Esophagus squamous epithelium (tissue), 5 donors: ENCODE measurements at places on chromosomes 5 and 9.

GRCh38 chr5:157446412-157446935 lies 13.5 kb upstream of the NIPAL4 start:
- no peak for DNase-seq
- no peaks in the 10 kb centered on the region for H3K27me3 ChIP-seq
- H3K4me3 ChIP-seq: no peak overlapping the region
- no peaks in the 10 kb centered on the region for H3K36me3 ChIP-seq

DNA sequence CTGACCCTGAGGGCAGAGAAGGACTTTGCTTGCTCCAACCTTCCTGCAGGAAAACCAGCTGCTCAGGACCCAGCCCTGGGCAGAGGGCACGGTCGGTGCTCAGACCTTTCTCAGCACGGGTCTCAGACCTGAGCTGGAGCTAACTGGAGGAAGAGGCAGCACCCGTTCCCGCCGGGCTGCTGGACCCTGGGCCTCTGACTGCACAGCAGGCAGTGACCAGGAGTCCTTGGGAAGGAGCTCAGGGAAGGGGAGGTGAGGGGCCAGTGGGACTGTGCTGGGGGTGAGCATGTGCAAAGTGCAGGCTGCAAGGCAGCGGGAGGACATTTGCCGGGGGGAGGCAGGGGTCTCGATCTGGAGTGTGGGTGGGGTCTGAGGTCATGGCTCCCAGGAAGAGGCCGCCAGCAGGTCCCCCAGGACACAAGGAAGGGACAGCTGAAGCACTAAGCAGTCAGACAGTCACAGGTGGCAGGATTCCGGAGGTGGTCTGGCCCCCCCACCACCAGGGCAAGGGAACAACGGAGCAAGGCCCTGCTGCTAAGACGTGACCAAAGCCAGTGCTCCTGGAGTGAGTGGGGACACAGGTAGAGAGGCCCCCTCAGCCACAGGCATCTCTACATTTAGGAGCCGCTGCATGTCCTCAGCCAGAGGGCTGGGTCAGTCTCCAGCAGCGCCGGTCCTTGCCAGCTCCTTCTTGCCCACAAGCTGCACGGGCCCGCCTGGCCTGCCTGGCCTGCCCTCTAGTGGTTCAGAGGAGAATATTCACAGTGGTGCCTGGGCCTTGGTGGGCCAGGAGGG lies 4.8 kb upstream of the DPM2 start:
- H3K4me1 ChIP-seq: peaks cover 10% of the 10 kb centered on the region
- no peak for DNase-seq
- H3K4me3 ChIP-seq: no peak overlapping the region
- H3K36me3 ChIP-seq: peaks cover 29% of the 10 kb centered on the region
- no peaks in the 10 kb centered on the region for H3K27me3 ChIP-seq

DNA sequence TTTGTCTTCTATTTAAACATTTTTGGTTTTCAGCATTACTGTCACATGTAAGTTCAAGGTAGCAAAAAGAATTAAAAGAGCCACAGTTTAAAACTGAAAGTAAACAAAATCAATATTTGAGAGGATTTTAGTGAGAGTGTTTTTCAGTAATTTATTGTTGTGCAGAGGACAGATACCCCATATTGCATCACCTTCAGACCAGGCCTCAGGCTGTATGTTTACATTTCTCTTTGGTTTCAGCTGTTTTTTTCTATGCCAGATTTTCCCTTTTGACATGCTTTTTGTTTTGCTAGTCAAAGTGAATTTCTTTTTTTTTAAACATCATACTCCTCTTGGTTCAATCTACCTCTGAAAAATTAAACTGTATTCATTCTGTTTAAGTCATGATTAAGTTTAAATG lies 47.2 kb downstream of the MAST4 start:
- no peak for DNase-seq
- H3K36me3 ChIP-seq: no peaks in the 10 kb centered on the region
- H3K27me3 ChIP-seq: no peaks in the 10 kb centered on the region
- no peaks in the 10 kb centered on the region for H3K4me1 ChIP-seq
- no peak overlapping the region for H3K4me3 ChIP-seq

- H3K27me3 ChIP-seq: no peaks in the 10 kb centered on the region
- peaks cover 5% of the 10 kb centered on the region for H3K36me3 ChIP-seq
- no peak overlapping the region for H3K4me3 ChIP-seq
- H3K27ac ChIP-seq: no peak overlapping the region
- no peak for DNase-seq
These were observed 8.8 kb upstream of the GLIPR2 start for GRCh38 chr9:36127652-36128244.

- DNase-seq: no peak
- H3K4me1 ChIP-seq: no peaks in the 10 kb centered on the region
- no peaks in the 10 kb centered on the region for H3K27me3 ChIP-seq
These were observed 175.0 kb downstream of the CARTPT start for GRCh38 chr5:71894091-71894490.

DNA sequence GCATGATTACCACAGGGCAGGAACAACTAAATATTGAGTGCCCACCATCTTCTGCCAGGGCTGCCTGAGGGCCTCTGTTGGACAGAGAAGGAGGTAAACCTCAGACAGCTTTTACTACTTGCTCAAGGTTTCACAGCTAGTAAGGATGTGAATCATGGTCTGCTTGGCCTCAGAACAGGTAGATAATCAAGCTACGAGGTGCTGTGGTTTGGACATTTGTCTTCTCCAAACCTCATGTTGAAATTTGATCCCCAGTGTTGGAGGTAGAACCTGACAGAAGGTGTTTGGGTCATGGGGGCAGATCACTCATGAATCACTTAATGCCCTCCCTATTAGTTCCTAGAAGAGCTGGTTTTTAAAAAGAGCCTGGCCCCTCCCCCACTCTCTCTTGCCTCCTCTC lies 541.2 kb upstream of the TRPC7 start:
- no peaks in the 10 kb centered on the region for H3K27me3 ChIP-seq
- H3K4me3 ChIP-seq: no peak overlapping the region
- H3K27ac ChIP-seq: no peak overlapping the region
- H3K36me3 ChIP-seq: no peaks in the 10 kb centered on the region
- H3K4me1 ChIP-seq: no peaks in the 10 kb centered on the region

- H3K36me3 ChIP-seq: no peaks in the 10 kb centered on the region
- H3K27ac ChIP-seq: no peak overlapping the region
- H3K27me3 ChIP-seq: no peaks in the 10 kb centered on the region
- DNase-seq: no peak
- no peak overlapping the region for H3K4me3 ChIP-seq
- H3K4me1 ChIP-seq: no peaks in the 10 kb centered on the region
These were observed 74.6 kb downstream of the CFAP95 start for GRCh38 chr9:69895185-69895584.

GRCh38 chr9:35422346-35422745 lies 67.6 kb upstream of the RUSC2 start:
- no peak for DNase-seq
- H3K4me3 ChIP-seq: no peak overlapping the region
- H3K27me3 ChIP-seq: no peaks in the 10 kb centered on the region
- H3K4me1 ChIP-seq: no peaks in the 10 kb centered on the region
- H3K27ac ChIP-seq: no peak overlapping the region
- no peaks in the 10 kb centered on the region for H3K36me3 ChIP-seq

GRCh38 chr5:109125755-109126429 lies 283.9 kb downstream of the PJA2 start:
- no peaks in the 10 kb centered on the region for H3K4me1 ChIP-seq
- no peak overlapping the region for H3K4me3 ChIP-seq
- H3K27ac ChIP-seq: no peak overlapping the region
- no peak for DNase-seq

- H3K4me3 ChIP-seq: no peak overlapping the region
- no peak overlapping the region for H3K27ac ChIP-seq
- no peaks in the 10 kb centered on the region for H3K27me3 ChIP-seq
These were observed 165.3 kb downstream of the ARRDC3 start for GRCh38 chr5:91217859-91218258.

- H3K27ac ChIP-seq: no peak overlapping the region
- no peaks in the 10 kb centered on the region for H3K36me3 ChIP-seq
- no peaks in the 10 kb centered on the region for H3K27me3 ChIP-seq
- no peaks in the 10 kb centered on the region for H3K4me1 ChIP-seq
- no peak for DNase-seq
- H3K4me3 ChIP-seq: no peak overlapping the region
These were observed 39.7 kb downstream of the DDX31 start for GRCh38 chr9:132630116-132630515.

DNA sequence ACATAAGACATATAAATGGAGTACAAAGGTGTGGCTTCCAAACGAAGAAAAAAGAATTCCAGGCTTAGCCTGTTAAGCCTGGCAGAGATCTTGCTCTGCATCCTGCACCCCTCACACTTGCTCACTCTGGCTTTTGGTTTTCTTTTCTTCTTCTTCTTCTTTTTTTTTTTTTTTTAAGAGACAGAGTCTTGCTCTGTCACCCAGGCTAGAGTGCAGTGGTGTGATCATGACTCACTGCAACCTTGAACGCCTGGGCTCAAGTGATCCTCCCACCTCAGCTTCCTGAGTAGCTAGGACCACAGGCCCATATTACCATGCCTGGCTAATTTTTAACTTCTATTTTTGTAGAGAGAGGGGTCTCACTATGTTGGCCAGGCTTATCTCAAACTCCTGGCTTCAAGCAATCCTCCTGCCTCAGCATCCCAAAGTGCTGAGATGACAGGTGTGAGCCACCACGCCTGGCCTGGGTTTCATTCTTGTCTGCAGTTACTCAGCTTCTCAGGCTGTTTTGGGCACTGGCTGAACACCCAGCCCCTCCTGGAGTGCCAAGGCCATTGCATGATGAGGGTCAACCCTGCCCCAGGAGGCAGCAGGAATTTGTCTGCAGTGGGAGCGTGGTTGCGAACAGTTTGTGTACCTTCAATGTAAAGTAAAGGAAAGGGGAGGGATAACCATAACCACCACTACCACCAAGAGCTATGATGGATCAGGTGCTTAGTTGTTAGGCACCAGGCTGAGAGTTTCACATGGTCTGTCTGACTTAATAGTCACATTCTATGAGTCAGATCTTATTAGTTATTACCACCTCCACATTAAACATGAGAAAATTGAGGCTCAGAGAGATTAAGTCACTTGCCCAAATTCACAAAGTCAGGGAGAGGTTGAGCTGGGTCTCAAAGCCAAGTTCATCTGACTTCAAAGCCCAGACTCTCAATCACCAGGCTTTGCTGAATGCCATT lies 219.2 kb upstream of the PANK3 start:
- no peaks in the 10 kb centered on the region for H3K36me3 ChIP-seq
- no peak overlapping the region for H3K27ac ChIP-seq
- no peak overlapping the region for H3K4me3 ChIP-seq

DNA sequence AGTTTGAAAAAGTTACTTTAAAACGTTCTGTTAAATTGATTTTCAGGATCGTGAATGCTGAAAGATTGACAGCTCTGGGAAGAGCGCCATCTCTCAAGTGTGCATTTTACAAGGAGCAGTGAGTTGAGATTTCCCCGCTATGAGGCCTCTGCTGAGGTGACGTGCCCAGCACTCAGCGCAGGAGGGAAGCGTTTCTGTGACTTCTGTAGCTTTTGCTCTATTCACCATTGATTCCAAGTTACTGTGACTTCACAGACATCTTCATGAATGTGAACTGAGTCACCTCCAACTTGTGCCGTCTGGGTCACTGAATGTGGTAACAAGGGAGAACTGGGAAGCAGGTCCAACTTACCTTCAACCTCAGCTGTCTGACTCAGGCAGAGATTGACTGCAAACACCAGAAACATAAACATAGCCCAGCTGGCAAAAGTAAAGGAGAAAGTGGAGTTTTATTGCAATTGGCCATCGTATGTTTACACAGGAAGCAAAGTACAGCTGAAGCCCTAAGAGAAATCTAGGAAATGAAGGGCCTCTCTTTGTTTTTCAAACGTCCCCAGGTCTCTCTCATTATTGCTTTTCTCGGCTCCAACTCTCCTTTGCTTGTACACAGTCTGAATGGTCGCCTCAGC lies 428.8 kb upstream of the CLINT1 start:
- no peaks in the 10 kb centered on the region for H3K4me1 ChIP-seq
- DNase-seq: no peak
- no peaks in the 10 kb centered on the region for H3K27me3 ChIP-seq
- H3K36me3 ChIP-seq: no peaks in the 10 kb centered on the region

- H3K4me1 ChIP-seq: no peaks in the 10 kb centered on the region
- no peaks in the 10 kb centered on the region for H3K36me3 ChIP-seq
- H3K27ac ChIP-seq: no peak overlapping the region
These were observed 186.3 kb downstream of the ZNF462 start for GRCh38 chr9:107049046-107049802.

- no peak overlapping the region for H3K4me3 ChIP-seq
- no peaks in the 10 kb centered on the region for H3K4me1 ChIP-seq
- H3K36me3 ChIP-seq: no peaks in the 10 kb centered on the region
- H3K27ac ChIP-seq: no peak overlapping the region
- DNase-seq: no peak
These were observed 27.0 kb upstream of the ALDOB start for GRCh38 chr9:101462558-101462957.

DNA sequence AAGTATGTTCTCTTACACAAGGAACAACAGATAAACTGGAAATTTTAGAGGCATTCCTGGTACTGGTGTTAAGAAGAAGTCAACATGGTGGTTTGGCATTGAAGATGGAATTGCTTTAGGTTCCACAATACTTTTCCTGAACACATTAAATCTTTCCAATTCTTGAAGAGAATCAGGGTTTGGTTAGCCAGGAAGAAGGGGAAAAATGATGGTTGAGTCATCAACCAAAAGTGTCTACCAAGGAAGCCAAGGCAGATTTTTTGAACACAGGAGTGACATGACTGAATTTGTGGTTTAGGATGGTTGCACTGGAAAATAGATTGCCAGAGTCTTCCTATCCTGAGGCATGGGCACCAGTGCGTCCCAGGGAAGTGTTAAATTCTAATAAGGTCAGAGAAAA lies 433.4 kb downstream of the TMEM38B start:
- H3K27me3 ChIP-seq: no peaks in the 10 kb centered on the region
- no peak overlapping the region for H3K4me3 ChIP-seq
- no peaks in the 10 kb centered on the region for H3K36me3 ChIP-seq
- H3K27ac ChIP-seq: no peak overlapping the region
- no peak for DNase-seq
- no peaks in the 10 kb centered on the region for H3K4me1 ChIP-seq

DNA sequence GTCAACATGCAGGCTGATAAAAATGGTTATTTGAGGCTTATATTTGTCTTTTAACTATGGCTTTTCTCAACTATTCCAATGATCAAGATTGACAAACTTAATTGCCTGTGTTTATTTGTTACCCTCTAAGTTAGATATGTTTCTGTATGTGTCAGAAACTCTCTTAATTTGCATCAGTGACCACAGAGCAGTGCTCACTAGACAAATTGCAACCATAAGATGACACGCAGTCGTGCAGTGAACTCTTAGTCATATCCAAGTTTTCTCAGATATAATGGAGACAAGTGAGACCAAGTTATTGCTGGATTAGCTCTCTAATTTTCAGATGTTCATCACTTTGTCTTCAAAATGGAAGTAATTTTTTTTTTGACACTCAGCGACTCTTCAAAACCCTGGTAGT lies 342.2 kb upstream of the RFX3 start:
- no peaks in the 10 kb centered on the region for H3K36me3 ChIP-seq
- no peaks in the 10 kb centered on the region for H3K27me3 ChIP-seq
- no peak overlapping the region for H3K27ac ChIP-seq
- H3K4me3 ChIP-seq: no peak overlapping the region
- no peak for DNase-seq
- H3K4me1 ChIP-seq: no peaks in the 10 kb centered on the region

GRCh38 chr5:113042491-113043243 lies 66.1 kb downstream of the DCP2 start:
- H3K4me1 ChIP-seq: no peaks in the 10 kb centered on the region
- no peak overlapping the region for H3K27ac ChIP-seq
- DNase-seq: no peak
- H3K27me3 ChIP-seq: no peaks in the 10 kb centered on the region
- no peaks in the 10 kb centered on the region for H3K36me3 ChIP-seq

GRCh38 chr9:116285320-116285719 lies 131.7 kb downstream of the PAPPA start:
- H3K4me3 ChIP-seq: no peak overlapping the region
- H3K27ac ChIP-seq: no peak overlapping the region
- no peaks in the 10 kb centered on the region for H3K4me1 ChIP-seq
- no peaks in the 10 kb centered on the region for H3K27me3 ChIP-seq
- H3K36me3 ChIP-seq: no peaks in the 10 kb centered on the region
- DNase-seq: no peak
